Fibroblast of villous mesenchyme (primary cell): ENCODE measurements at places on chromosomes 7 and 10.

DNA sequence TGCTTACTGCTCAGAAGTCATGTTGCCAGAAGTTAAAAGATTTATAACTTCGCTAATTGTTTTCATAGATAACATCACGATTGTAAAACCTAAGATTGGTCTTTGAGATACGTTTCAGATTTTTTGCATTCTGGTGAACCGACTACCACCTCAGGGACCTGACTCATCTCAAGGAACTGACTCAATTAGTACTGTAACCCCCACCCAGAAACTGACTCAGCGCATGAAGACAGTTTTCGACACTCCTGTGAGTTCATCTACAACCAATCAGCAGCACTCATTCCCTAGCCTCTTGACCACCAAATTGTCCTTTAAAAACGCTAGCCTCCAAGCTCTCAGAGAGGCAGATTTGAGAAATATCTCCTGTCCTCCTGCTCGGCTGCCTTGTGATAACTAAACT, 72.3 kb downstream of the ELMO1 start:
- DNase-seq = no peak

GRCh38 chr7:83494683-83495082, 154.3 kb downstream of the SEMA3E start:
- no peak for DNase-seq

- DNase-seq = peak; percentile 96
Measured at GRCh38 chr10:110392868-110393740, 88.4 kb upstream of the SMNDC1 start.

DNA sequence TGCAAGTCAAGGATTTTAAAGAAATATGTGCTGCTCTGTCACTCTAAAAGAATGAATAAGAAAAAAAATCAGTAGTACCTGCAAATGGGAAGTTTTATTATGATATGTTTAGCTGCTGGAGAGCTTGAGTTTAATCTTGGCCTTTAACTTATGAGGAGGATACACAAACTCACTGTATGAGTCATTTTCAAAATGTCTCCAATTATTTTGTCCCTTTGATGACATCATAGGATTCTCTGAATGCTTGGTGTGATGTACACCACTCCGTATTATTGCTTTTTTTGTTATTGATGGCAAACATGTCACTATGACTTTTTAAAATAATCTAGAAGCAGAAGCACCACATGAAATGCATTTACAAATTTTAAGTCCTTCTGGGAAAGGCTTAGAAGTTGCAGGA, 125.8 kb downstream of the RALA start:
- peak; percentile 38 for DNase-seq

DNA sequence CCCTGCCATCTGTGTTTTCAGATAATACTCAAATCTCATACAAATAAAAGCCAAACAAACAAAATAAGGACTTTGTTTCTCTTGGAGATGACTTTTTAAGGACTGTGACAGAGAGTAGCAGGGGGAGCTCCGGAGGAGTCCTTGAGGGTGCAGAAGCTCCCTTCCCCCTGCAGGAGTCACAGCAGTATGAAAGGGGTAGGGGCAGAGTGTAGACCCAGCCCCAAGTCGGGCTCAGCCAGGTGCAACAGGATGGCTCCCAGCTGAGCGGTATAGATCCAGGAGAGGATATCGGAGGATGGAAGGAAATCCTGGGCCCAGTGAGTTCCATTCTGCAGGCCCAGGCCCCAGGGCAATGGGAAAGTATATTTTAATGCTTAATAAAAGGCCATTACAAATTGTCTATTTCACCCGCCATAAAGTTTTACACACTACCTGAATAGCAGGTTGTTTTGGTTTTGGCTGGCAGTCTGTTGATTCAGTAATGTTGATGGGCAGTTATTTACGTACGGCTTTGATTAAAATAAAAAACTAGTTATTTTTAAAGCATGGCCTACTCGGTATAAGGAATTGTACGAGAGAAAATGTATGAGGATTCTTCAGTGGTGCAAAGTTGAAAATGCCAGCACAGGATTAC, 206.0 kb downstream of the CELF2 start:
- DNase-seq = no peak

DNA sequence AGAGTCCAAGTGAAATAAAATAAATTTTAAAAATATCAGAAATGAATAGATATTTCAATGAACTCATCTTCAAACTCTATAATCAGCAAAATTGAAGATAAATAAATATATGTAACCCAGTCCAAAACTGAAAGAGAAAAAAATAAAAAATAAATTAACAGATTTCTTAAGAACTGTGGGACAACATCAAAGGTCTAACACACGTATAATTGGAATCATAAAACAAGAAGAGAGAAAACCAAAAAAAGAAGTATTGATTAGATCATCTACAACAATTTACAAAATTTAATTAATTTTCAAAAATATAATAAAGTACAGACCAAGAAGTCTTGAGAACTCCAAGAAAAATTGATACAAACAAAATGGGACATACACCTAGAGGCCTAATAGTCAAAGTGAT, 625.8 kb upstream of the SORCS1 start:
- DNase-seq = peak; percentile 3

- no peak for DNase-seq
Measured at GRCh38 chr7:55344840-55345239, 20.3 kb upstream of the LANCL2 start.

GRCh38 chr10:106565546-106565945, 599.0 kb downstream of the SORCS1 start:
- peak; percentile 30 for DNase-seq
